GM23338 (cell line): ENCODE measurements at places on chromosomes 6 and 20. TPM values are rescaled to one million over a fixed set of nuclear protein-coding genes. Genes with fewer than 3 reads are reported as not detected.
A peak's percentile ranks its signal among the peaks of the same experiment; 100 is the strongest.

DNA sequence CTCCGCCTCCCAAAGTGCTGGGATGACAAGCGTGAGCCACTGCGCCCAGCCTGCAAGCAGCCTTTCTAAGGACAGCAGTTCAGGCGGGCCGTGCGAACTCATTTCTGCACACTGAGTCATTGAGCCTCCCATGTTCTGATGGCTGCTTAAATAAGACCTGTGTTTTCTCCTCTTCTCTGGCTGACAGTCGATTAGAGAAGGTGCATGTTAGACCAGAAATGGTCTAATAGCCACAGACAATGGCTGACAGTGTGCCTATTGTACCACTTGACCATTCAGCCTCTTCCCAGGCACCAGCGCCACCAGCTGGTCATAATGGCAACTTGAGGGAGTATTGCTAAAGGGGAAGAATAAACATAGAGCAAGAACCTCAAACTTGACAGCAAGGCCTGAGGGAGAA lies 6.2 kb downstream of the CST11 start:
- DNase-seq, result peak; percentile 79

DNA sequence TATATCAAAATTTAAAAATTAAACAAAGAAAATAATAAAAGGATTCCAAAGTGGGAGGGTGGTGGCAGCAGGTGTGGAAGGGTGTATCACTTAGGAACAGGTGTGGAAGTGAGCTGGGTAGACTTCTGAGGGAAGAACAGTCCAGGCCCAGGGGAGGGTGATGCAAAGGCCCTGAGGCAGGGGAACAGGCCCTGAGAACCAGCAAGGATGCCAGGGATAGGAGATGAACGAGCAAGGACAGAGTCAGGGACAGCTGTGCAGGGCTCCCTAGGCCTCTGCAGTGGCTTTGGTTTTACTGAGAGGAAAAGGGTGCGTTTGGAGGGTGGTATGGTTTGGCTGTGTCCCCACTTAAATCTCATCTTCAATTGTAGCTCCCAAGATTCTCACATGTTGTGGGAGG lies 9.4 kb upstream of the RAET1E start:
- DNase-seq, result no peak

GRCh38 chr6:158372574-158372973 lies 60.3 kb downstream of the TULP4 start:
- no peak for DNase-seq

DNA sequence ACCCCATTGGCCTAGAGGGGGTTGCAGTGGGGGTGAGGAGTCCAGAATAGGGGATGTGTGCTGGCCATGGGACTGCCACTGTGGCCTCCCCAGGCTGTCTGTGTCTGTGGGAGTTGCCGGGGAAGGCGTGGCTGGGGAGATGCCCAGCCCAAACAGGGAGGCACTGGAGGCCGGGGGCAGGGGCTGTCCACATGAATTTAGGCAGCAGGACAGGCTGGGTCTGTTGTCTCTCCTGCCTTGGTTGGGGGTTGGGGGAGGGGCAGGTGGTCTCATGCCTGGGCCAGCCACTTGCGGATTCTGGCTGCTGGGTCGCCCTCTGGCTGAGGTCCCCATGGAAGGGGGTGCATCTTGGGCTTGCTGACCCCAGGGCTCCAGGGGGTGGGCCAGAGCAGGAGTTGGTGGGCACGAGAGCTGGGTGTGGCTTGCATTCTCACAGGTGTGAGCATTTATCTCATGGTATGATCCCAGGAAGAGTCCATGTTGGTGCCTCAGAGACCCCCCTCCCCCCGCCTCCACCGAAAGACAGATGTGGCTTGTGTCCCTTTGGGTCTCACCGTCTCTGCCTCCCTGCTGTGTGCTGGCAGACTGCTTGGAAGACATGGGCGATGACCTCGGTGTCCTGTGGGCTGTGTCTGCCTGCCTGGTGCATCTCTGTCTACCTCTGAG lies 4.0 kb downstream of the SOX18 start:
- peak; percentile 27 for DNase-seq

GRCh38 chr20:36061754-36062153 lies 92.8 kb upstream of the EPB41L1 start:
- no peak for DNase-seq

- DNase-seq, result no peak
Measured at GRCh38 chr6:11185204-11185842, 47.1 kb downstream of the NEDD9 start.

DNA sequence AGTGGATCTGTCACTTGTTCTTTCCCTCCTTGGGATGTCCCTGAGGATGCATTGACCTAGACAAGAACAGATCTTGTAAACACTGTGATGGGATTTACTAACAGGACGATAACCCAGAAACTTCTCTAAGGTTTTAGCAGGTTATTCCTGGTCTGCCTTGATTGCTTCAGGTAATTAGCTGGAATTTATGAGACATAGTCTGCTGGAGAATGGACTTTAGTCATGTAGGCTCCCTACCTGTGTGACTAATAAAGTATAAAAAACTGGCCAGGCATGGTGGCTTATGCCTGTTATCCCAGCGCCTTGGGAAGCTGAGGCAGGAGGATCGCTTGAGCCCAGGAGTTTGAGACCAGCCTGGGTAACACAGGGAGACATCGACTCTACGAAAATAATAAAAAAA lies 96.1 kb downstream of the PAK5 start:
- DNase-seq, result no peak

- no peak for DNase-seq
Measured at GRCh38 chr6:151289399-151290007, 49.7 kb downstream of the AKAP12 start.

DNA sequence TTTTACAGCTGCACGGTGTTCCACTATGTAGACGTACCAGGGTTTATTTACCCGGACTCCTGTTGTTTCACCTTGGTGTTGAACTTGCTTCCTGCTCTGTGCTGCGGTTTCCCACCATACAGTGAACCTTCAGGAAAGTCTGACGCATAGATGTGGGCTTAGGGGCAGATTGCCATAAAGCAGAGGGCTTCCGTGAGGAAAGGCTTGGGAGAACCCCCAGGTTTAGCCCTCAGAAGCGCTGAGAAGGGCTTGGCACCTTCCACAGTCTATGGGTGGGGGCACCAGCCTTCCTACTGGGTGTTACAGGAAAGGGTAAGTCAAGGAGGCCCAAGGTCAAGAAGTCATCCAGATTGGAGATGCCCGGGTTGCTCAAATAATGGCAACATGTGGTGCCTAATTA lies 19.2 kb upstream of the MRPS18A start:
- no peak for DNase-seq

DNA sequence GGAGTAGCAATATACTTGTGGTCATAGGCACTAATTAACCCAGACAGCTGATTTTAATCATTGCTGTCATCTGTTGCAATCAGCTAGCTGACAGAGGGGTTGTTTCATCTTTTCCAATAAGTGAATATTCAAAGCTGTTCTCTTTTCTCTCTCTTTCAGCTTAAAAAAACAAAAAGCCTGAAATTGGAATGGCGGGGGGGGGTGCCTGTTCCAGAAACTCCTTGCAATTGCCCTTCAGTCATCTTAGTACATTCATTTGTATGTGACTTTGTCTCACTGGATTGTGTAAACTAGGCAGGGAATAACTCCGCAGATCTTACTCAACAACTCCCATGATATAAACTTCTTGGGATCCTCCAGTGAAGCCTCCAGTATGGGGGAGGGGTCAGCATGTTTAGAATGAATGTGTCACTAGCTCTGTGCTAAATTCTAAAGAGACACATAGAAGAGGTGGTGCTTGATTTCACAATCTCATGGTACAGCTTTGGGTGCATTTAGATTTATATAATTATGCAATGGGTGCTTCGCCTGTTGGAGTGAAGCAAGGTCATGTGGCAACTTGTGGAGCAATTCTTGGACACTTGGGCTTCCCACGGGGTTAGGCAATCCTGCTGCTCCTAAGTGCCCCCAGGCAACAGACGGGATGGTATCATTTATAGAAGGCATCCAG lies 40.1 kb downstream of the SLC24A3 start:
- no peak for DNase-seq

DNA sequence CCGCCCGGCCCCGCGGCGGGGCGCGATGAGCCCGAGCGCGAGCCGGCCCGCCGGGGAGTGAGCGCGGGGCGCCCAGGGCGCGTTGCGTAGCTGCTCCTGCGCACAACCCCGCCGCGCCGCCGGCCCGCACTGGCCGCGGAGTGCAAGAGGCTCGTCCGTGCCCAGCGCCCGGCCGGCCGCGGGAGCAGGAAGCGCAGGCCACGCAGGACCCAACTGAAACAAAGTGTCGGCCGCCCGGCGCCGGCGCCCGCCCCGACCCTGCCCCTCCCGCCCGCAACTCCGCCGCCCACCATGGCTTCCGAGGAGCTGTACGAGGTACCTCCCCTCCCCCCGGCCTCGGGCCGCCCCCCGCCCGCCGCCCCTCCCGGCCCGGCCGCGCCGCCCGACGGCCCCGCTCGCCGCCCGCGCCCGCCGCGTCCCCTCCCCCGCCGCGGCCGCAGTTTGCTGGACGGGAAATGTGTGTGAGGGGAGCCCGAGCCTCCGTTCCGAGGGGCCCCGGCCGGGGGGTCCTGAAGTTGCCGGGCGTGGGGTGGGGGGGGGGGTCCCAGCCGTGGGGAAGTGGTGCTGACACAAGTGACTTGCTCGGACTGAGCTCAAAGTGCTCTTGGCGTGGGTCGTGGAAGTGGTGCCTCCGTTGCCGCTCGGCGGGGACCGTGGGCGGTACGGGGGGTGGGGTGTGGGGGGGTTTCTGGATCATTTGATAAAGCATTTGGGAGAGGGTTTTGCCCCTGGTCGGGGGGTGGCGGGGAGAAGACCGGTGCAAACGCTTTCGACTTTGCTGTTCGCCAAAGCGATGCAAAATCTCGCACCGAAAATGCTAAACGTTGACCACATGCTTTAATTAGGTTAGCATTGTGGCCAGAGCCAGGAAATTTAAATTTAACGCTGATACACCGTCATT lies 539 bp downstream of the CDYL start:
- DNase-seq, result peak; percentile 49

- DNase-seq, result peak; percentile 78
Measured at GRCh38 chr6:108168501-108169463, 3.0 kb downstream of the NR2E1 start.

- no peak for DNase-seq
Measured at GRCh38 chr6:90105506-90106170, 191.0 kb downstream of the BACH2 start.

GRCh38 chr20:9918348-9918747 lies 79.5 kb upstream of the PAK5 start:
- DNase-seq, result no peak

GRCh38 chr6:138914701-138915100 lies 73.4 kb downstream of the REPS1 start:
- DNase-seq, result no peak

Gene SLC17A2
- total RNA-seq, result not detected in 2 replicates

Gene HTR1E
- total RNA-seq, result 0.19 TPM in 1 of 2 replicates, not detected in the other

Gene WFDC10B
- not detected in 2 replicates for total RNA-seq

Gene PXDC1
- total RNA-seq, result 1.7 and 1.8 TPM in 2 replicates

Gene SLC35F1
- total RNA-seq, result 9.4 and 10.3 TPM in 2 replicates
